Dermis lymphatic vessel endothelial cell (primary cell): ENCODE measurements at places on chromosomes 12 and 14. TPM values are rescaled to one million over a fixed set of nuclear protein-coding genes. Genes with fewer than 3 reads are reported as not detected.

Gene PLEKHG7
- not detected in 2 replicates for total RNA-seq

Gene CCDC38
- not detected in 2 replicates for total RNA-seq

Gene C2CD5
- 13.7 and 16.5 TPM in 2 replicates for total RNA-seq

Gene TAS2R10
- 0.43 and 0.77 TPM in 2 replicates for total RNA-seq

Gene LAG3
- 0.09 and 0.22 TPM in 2 replicates for total RNA-seq

Gene PSMB5
- total RNA-seq = 185 and 196 TPM in 2 replicates

Gene BHLHE41
- total RNA-seq = 0.09 and 0.11 TPM in 2 replicates

Gene JDP2
- 5.5 and 10.6 TPM in 2 replicates for total RNA-seq

Gene MYBPC1
- total RNA-seq = not detected in 2 replicates

Gene RNASE7
- not detected in 2 replicates for total RNA-seq

Gene PLEKHD1
- total RNA-seq = under 0.01 TPM in 2 replicates

Gene FBXL14
- total RNA-seq = 13.3 and 14.0 TPM in 2 replicates

Gene RNFT2
- total RNA-seq = 0.54 and 1.8 TPM in 2 replicates

Gene ARG2
- total RNA-seq = 23.0 and 47.6 TPM in 2 replicates
